ENCODE measurements at places on chromosomes 7 and 10.

DNA sequence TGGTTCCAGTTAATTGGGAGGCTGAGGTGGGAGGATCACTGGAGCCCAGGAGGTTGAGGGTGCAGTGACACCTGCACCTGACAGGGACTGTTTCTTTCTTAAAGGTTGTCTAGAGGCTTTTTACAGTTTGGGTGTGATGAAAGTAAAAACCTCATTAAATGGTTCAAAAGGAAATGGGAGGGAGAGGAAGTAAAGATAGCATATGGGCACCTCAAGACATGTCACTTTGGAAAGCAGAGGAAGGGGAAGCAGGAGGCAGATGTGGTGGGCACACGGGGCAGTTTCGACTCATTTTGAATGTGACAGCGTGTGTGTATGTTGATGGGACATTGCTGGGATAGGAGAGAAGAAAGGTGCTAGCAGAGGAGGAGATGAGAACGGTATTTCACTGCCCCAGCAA lies 203.1 kb downstream of the MLLT10 start:
- DNase-seq: no peak

DNA sequence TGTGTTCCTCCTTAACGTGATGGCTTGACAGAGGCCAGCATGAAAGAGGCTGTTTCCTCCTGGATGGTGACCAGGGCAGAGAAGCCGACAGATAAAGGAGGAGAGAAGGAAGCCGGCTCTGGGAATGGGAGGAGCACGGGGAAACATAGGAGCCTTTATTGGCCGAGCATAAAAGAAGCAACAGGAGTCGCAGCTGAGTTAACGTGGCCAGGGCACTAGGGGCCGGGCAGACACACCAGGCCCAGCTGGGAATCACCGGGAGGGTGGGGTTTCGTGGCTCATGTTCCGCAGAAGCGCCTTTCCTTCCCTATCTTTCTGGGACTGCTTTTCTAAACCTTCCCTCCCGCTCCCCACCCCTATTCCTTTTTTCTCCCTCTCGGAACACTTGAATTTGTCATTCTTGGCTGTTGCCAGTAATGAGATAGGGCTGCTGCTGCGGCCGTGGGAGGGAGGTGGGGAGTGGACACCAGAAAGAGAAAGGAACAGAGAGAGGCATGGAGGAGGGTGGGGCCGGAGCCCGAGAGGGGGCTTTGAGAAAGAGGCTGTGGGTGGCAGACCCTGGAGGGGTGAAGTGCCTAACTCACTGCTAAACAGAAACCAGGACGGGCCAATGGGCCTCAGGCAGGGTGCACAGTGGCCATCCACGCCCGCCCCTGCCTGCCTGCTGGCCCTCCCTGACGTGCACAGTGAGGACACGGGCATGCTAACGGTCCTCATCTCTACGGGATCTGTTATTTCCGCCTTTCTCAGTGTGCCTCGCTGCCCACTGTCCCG lies 65.2 kb downstream of the COL13A1 start:
- no peak for DNase-seq

GRCh38 chr7:43849047-43849446 lies 20.3 kb downstream of the MRPS24 start:
- DNase-seq: no peak

DNA sequence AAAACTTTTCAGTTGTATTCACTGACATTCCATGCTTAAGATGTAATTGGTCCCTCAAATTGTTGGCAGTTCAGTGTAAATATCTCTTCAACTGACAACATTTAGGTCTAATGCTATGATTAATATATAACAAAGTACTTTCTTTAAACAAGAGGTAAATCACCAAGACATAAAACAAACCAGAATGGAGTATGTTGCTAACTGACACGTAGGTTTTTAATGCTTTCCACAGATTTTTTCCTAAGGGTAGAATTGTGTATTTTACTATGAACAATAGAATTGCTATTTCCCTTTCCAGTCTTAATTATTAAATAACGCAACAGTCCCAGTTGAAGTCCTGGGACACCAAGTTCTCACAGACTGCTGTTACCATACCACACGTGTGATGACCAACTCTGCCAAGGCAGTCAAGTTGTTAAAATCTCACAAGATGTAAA lies 4.1 kb downstream of the JCAD start:
- no peak for DNase-seq

- DNase-seq: no peak
These were observed 112.3 kb downstream of the ARHGAP12 start for GRCh38 chr10:31816318-31816717.

- no peak for DNase-seq
These were observed 89.7 kb downstream of the PTPRE start for GRCh38 chr10:127996586-127996985.

DNA sequence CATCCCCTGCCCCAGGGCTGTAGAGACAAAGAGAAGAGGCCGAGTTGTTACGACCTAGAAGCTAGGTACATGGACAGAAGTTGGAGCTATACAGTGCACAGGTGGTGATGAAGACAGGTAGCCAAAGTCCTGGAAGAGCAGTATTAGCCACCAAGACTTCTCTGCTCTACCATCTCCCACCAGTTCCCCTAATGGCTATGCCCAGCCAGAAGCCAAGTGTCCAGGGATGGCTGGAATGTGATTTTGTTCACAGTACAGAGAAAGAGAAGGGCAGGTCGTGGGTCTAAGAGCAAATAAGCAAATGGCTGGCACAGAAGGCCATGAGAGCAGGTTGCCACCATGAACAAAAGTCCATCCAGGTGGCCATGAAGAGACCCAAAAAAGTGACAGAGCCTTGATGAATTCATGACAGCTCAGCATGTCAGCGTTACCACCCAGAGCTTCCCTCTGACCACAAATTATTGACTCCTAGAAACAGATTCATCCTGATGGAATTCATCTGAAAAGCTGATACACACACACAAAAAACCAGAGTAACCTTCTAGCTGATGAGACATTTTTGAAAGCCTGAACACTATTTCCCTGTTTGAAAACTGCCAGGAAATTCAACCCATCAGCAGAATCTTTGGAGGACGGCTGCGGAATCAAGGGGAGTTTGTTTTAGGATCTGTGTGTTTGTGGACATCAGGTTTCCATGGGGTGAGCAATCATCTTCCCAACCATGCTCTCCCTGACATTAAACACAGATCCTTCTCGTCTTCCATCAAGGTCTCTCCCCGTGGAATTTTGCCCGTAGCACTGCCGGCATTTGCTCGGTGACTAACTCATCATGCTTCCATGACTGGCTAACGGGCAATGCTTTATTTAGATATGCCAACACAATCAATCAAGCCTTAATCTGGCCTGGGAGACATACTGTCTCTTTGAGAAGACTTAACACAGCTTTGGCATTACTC lies 906.7 kb upstream of the AUTS2 start:
- DNase-seq: no peak

DNA sequence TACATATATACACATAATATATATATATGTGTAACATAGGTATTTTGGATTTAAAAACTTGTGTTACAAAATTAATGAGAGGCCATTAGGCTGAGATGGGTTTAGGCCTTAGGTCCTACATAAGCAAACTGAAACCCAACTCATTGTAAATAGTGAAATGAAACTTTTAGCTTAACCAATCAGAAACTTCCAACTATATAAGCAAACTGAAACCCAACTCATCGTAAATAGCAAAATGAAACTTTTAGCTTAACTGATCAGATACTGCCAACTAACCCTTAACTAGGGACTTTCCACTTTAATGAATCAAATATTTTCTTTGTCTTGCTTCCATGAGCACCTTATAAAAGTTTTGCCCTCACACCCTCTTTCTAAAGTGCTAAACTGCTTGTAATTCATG lies 17.3 kb upstream of the SAMD9L start:
- DNase-seq: no peak

DNA sequence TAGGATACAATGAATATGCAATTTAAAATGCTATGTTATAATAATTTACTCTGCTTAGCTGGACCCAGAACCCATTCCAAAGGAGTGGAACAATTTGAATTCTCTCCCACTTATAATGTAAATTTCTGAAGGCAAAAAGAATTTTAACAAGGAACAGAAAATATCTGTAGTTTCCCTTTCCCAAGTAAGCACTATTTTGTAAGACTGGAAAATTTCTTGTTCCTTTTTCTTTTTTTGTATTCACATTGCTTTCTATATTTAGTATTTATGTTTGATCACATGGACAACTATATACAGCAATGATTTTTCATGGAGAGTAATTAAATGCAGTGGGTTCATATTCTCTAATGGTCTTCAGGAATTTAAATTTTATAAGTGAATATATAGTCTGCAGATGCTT lies 127.4 kb downstream of the GPR85 start:
- DNase-seq: no peak

DNA sequence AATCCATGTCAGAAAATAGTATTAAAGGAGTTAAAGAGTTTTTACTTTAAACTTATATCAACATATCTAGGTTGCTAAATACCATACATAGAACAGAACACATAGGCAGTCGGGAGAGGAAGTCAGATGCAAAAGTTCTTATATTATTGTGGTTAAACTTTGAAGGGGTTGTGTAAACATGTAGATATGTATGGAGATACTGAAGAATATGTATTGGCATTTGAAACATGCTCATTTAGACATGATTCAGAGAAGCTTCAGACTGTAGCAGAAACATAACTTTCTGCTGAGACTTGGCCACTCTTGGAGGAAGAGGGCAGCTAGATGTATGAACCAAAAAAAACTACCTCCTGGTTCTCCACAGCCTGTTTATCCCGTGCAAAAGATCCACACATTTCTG lies 103.5 kb upstream of the FERD3L start:
- DNase-seq: no peak

- DNase-seq: no peak
These were observed 286.1 kb upstream of the KLF6 start for GRCh38 chr10:4070921-4071660.

DNA sequence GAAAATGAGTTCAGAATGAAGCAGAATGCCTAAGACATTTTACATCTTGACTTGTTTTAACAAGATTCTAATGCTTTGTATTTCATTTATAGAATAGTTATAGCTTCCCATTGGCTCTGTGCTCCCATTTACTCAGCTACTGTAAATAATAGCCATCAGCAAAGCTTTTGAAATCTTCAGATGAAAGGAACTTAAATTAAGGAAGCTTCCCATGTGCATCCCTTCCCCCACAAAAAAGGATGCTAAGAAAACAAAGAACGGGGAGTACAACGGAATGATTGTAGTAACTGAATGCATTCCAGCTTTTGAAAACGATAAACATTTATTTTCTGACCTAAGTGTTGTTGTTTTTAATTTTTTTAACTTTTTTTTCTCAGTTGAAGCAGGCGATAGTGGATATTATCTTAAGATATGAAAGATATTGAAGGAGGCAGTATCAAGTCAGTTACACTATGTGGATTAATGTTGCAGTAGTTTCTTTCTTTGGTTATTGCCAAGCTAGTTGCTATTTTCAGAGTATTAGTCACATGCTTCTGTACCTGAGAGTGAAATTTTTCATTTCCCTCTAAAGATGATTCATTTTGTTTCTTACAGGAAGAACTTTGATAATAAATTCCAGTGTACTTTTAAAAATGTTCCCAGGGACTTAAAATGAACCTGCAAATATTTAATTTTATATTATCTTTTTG lies 129.2 kb downstream of the KCND2 start:
- DNase-seq: no peak

DNA sequence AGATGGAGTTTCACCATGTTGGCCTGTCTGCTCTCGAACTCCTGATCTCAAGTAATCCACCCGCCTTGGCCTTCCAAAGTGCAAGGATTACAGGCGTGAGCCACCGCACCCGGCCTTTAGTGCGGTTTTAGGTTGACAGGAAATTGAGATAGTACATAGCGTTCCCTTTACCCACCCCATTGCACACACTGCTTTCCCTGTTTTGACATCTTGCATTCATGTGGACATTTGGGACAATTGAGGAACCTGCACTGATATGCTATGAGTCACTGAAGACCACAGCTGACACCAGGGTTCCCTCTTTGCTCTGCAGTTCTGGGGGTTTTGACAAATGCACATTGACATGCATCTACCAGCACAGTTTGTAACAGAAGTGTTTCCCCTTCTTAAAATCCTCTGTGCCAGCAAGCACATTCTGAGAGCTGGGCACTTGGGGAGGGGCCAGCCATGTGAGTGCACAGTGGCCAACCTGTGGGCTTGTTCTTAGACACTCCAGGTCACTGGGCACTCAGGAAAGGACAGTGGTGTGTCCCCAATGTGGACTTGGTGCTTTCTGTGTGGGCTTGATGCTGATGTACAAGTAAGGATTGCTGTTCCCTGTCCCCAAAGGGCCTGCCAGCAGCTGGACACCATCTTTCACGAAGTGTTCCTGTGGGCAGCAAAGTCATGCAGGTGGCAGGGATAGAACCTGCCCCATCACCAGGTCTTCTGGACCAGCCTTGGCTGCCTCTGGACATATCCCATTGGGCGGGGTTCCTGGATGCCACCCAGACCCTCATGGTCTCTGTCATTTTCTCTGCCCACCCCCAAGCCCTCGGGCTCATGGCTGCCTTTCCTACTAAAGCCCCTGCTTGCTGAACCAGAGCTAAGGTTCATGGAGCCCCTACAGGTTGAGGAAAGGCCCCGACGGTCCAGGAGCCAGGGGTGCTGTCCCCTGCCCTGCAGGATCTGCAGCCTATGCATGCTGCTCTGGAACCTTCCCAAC lies 579.8 kb downstream of the GLRX3 start:
- no peak for DNase-seq

GRCh38 chr7:133081599-133082389 lies at the start of gene CHCHD3:
CHCHD3 (minus strand) TSS chr7:133082090; CDS start chr7:133081937, 153 bp downstream.
- DNase-seq: peak; percentile 95

DNA sequence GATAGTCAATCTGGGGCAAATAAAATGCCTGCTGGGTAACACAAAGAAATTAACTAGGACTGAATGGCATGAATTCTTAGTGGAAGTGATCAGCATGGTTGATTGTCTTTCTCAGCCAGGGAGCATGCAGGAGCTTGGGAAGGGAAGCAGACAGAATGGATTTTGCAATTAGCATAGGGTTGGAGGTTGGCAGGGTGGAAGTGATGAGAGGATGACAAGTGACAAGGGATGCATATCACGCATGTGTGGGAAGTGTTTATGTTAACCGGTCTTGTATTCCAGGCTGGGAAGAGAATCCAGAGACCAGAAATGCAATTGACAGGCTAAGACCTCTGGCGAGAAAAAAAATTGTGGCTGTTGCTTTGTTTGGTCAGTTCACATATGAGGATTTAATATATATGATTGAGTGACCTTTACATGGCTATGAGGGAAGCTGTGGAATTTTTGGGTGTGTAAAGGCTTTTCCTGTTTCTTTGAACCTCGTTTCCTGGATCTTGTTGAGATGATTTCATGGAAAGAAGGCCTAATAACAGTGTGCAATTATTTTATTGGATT lies 8.3 kb downstream of the MDFIC start:
- DNase-seq: no peak

DNA sequence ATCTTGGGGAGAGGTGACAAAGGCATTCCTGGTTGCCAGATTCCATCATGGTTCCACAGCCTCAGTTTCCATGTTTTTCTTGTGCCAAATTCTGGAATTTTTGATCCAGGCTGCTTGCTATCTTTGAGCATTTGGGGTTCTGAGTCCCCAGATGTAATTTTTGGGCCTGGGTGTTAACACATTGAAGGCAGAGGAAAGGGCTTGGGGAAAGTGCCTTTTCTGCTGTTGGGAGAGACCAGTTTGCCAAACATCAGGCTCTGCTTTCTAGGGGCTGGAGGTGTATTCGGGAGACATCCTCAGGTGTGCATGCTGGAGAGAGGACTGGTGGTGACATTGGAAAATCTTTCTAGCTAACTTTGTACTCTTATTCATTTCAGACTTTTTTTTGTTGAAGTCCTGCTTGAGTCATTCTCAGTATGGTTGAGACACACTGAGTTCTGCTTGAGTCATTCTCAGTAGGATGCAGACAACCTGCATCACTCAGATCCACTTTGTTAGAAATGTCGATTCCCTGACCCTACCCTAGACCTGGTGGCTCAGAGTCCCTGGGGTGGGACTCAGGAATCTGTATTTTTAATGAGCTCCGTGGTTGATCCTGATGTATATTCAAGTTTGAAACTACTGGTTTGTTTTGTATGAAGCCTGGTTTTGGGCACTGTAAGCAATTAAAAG lies 101.0 kb downstream of the LRMDA start:
- no peak for DNase-seq

Measured in activated CD4-positive, alpha-beta T cell treated with anti-CD3 and anti-CD28 coated beads for 4 hours (primary cell).